ENCODE measurements at places on chromosomes 4 and X. TPM values are rescaled to one million over a fixed set of nuclear protein-coding genes. Genes with fewer than 3 reads are reported as not detected.

DNA sequence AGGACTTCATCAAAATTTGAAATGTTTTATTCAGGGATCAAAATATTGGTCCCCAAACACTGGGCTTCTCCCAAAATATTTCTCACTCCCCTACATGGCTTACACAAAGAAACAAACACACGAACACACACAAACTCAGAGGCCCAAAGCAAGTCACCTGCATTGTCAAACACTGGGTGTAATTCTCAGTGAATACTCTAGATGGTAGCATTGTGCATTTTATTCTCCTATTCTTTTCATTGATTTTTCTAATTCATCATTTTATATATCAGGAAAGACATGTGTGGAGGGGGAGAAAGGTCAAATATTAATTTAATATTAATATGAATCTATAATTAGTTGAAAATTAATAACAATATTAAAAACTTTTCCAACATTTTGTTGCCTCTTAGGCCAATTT lies 72.3 kb upstream of the TNMD start:
- no peak for DNase-seq

DNA sequence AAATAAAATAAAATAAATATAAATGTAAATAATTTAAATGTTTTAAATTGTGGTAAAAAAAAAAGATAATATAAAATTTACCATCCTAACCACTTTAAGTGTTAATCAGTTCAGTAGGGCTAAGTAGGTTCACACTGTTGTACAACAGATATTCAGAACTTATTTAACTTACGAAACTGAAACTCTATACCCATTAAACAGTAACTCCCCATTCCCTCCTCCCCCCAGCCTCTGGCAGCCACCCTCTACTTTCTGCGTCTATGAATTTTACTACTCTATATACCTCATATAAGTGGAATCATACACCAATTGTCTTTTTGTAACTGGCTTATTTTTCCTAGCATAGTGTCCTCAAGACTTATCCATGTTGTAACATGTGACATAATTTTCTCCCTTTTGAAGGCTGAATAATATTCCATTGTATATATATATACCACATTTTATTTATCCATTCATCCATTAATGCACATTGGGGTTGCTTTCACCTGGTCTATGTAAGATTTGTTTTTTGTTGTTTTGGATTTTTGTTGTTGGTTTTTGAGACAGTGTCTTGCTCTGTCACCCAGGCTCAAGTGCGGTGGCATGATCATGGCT lies 32.5 kb upstream of the ELF2 start:
- DNase-seq = no peak

DNA sequence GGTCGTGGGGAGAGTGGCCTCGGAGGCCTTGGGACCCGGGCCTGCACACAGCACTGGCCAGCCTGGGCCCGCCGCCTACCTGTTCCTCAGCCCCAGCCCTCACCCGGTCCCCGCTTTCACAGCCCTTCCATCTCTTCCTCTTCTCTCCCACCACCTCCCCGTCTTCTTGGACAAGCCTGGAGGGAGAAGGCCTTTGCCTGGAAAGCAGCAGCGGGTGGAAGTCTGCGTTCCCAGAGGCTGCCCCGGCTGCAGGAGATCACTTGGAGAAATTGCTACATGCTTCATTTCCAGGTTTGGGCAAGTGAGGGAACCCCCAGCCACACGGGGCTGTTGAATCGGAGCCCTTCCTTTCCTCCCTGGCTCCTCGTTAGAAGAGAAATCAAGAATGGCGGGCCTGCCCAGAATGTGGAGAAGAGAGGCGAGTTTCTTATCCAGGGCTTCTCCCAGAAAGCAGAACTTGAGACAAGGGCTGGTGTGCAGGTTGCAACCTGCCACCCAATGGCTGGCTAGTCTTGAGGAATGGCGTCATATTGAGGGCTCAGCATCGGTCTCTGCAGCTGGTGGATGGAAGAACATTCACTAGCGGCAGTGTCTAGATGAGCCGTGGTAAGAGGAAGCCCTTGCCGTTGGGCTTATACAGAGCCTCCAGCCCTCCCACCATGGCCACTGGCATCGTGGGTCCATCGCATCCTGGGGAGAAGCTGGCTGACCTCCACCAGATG lies 1.2 kb upstream of the PDZD4 start:
- no peak for DNase-seq

GRCh38 chr4:77152421-77152820 lies 4.6 kb upstream of the CCNG2 start:
- no peak for DNase-seq

- DNase-seq = peak; percentile 53
Measured at GRCh38 chrX:71493111-71493613, 39.7 kb upstream of the OGT start.

ATP1B4 gene
- 3.8 TPM for polyA plus RNA-seq

DNA sequence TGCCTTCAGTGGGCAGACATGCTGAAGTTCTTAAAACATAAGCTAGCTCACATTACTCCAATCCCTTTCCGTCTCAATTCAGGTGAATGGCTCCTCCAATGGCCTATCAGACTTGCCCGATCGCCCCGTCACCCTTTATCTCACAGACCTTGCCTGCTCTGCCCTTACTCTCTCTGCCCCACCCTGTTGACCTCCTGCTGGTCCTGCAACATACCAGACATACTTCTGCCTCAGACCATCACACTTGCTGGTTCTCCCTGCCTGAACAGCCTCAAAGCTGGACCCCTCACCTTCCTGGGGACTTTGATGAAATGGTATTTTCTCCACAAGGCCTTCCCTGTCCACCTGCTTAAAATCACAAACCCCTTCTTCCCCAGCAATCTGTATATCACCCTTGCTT lies 340.1 kb upstream of the NR3C2 start:
- DNase-seq = no peak

GRCh38 chrX:9775930-9776329 lies 10.3 kb upstream of the GPR143 start:
- no peak for DNase-seq

DNA sequence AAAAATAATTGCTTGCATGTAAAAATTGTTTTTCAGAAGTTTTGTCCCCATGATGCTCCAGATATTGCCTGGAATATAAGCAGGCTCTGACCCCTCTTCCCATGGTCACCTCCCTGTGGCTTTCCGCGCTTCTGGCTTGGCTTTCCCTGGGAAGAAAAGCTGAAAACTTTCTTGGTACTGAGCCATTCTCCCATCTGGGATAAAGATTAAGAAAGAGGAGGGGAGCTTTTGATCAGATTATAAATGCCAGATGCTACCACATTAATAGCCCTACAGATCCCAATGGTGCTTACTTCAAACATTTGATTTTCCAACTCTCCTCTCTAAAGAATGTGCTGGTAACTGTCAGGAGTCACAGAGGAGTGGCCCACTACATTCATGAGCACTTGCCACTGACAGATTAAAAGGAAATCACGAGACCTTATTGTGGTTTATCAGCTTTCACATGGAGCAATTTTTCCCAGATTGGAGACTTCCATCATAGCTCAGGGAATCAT lies 54.4 kb upstream of the GAB1 start:
- no peak for DNase-seq

GRCh38 chr4:107950746-107951540 lies 19.6 kb downstream of the CYP2U1 start:
- DNase-seq = no peak

DNA sequence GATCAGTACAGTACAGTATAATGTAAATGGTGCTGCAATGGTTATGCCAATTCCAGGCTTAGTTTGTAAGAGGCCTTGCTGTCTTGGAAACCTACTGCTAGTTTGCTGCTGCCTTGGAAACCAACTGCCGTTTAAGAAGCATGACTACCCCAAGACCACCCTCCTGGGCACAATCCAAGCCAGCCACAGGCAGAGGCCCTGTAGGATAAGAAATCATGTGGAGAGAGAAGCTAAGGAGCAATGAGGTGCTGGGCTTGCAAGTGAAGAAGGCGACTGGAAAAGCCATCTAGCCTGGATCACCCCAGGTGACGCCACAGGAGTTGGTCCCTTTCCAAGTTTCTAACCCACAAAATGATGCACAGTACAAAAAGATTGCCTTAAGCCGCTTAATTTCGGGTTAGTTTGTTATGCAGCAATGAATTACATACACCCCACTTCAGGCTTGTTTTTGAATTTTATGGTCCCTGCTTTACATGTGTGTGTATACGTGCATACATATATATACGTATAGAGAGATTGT lies 16.9 kb downstream of the ZFP42 start:
- DNase-seq = no peak

- no peak for DNase-seq
Measured at GRCh38 chr4:13601048-13601447, 26.5 kb downstream of the BOD1L1 start.

- DNase-seq = no peak
Measured at GRCh38 chr4:2685541-2685940, 70.6 kb downstream of the TNIP2 start.

GRCh38 chrX:3154386-3154975 lies 113.2 kb downstream of the ARSF start:
- no peak for DNase-seq

RPL36A gene
- polyA plus RNA-seq = 1,005 TPM

DNA sequence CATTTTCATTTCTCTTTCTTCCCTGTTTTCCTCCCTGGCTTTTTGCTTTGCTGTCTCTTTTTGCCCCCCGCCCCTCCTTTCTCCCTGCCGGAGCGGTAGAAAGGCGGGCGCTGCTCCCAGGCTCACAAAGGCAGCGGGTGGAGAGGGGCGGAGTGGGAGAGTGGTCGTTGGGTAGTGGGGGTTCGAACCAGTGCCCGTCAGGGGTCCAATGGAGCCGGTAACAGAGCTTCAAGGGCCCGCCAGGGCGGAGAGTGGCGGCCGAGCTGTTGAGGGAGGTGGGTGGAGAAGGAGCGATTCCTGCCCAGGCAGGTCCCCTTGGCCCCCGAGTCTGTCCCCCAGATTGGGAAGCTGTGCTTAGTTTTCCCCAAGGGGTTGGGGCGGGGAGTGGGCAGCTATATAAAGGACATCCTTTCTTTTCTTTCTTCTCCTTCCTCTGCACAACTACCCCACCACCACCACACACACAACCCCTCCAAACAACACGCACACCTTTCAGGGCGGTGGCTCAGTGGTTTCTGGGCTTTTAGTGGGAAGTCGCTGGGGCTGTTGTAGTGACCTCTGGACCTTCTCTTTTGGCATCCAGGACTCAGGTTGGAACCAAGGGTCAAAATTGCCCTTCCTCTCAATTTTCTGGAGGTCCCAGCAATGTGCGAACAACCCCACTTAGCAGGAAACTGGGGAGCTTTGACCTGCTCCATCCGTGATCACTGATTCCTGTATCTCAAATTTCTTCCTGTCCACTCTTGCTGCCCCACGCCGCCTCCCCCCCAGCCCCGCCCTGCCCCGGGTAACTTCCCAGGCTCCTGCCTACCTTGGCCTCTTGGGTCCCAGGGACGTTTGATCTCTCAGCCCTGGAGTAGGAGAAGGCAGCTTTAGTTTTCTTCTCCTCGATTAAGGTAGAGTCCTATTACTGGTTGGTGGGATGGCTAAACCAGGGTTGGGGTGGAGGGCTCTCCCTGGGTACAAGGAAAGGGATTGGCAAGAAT lies 1.9 kb downstream of the EFNB1 start:
- no peak for DNase-seq

DNA sequence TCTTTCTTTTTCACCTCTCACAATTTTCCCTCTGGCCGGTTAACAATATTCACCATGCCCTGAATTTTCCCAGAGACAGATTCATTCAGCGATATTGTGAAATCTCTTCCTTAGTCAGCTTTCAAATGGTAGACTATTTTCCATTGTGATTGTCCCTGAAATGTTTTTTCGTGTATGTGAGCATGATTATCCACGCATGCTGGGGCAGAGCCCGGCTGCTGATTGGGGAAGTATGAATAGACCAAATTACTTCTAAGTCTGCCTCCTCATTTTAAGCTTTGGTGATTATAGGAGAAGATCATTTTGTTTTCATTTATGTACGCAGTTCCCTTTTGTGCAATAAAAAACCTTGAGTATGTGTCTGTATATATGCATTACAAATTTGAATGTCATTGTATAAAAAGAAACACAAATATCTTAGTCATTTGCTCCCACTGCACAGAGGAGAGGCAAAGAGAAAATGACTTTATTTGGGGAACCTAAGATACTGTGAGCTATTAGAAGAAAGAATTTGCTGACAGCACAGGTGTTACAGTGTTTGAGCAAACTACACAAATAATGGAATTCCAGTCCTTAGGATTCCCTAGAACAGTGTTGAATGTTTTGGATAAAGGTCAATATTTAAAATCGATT lies 11.3 kb downstream of the DTHD1 start:
- no peak for DNase-seq

DNA sequence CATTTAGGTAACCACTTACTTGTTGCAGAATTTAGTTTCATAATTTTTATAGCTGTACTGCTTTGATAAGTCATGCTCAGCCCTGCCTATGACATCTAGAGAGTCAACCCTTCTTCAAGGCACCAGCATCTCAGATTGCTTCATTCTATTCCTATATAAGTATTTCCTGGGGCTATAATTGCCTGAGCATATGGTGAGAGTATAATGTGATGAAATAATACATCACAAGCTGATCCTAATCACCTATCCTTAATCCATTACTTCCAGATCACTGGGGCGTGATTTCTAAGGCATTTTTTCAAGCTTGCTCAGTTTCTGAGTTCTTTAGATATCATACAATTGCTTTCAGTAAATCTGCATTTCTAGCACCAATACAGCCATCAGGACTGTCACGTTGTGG lies 200.0 kb upstream of the NPY2R start:
- DNase-seq = no peak

AFM gene
- polyA plus RNA-seq = not detected

DNA sequence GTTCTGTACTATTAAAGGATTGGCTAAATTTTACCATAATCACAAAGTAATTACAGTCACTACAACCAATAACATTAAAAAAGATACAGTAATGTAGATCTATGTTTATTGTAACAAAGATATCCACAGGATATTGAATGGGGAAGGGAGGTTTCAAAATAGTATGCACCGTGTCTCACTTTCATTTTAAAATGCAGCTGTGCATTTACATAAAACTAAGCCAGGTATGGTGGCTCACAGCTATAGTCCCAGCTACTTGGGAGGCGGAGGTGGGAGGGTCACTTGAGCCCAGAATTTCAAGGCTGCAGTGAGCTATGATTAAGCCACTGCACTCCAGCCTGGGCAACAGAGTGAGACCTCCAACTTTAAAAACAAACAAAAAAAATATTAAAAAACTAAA lies 8.5 kb downstream of the SRP72 start:
- DNase-seq = no peak

GRCh38 chr4:22356987-22357596 lies 158.8 kb downstream of the ADGRA3 start:
- DNase-seq = no peak

DNA sequence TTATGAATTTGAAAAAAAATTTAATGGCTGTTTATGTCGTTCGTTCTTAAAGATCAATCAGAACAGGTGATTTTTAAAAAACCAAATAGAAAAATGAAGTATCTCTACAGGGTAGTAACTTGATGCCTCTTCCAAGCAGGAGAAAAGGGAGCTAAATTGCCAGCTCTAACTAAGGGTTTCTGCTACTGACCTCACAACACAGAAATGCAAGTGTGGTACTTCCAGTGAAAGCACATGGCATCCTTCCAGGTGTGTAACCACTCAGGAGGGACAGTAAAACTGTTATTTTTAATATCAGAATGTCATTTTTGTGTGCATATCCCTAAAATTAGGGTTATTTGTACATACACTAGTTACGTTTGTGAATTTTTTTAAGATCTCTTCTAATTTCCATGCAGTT lies 116.8 kb upstream of the ZCCHC13 start:
- no peak for DNase-seq

S100G gene
- not detected for polyA plus RNA-seq

All from right cardiac atrium (tissue), 5 donors.